Suprapubic skin (tissue), 4 donors: ENCODE measurements at places on chromosomes 13 and 19. TPM values are rescaled to one million over a fixed set of nuclear protein-coding genes. Genes with fewer than 3 reads are reported as not detected.

- no peak for DNase-seq
Observed at GRCh38 chr19:19111967-19112580, 26.2 kb downstream of the TMEM161A start.

DNA sequence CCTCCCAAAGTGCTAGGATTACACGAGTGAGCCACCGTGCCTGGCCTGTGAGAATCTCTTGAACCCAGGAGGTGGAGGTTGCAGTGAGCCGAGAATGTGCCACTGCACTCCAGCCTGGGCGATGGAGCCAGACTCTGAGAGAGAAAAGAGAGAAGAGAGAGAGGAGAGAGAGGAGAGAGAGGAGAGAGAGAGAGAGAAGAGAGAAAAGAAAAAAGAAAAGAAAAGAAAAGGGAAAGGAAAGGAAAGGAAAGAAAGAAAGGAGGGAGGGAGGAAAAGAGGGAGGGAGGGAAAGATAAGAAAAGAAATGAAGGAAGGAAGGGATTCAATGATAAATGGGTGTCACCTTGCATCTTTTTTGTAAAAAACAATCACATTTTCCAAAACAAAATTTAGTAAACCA is 23.0 kb upstream of the PSPC1 start:
- no peak for DNase-seq

DNA sequence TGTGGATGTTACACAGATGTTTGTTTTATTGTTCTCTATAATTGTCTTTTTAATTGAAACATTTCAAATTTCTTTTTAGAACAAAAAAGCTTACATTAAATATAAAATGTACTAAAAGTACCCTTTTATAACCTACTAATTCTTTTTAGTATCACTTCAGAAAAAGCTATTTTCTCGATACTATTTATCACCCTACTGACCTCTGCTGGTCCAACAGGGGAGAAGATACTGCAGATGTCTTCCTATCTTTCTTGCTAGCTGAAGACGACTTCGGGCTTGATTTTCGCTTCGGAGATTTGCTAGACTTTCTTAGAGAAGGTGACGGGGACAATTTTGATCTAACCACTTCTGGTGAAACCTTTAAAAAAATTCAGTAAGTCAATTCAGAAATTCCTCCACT is 42.4 kb downstream of the ZC3H13 start:
- DNase-seq = no peak

GRCh38 chr13:25979371-25979770 is 72.4 kb downstream of the SHISA2 start:
- DNase-seq = no peak

GRCh38 chr19:3506384-3507340 is 551 bp downstream of the FZR1 start:
- peak; percentile 84 for DNase-seq

GRCh38 chr19:42471554-42472249 is 29.0 kb upstream of the CXCL17 start:
- DNase-seq = no peak

DNA sequence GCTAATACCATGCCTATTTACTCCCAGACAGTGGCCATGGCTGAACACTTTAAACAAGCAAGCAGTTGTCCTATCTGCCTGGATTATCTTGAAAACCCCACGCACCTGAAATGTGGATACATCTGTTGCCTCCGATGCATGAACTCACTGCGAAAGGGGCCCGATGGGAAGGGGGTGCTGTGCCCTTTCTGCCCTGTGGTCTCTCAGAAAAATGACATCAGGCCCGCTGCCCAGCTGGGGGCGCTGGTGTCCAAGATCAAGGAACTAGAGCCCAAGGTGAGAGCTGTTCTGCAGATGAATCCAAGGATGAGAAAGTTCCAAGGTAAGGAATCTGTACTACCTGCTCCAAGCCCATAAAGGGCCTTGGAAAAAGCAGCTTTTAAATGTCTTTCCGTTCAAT is 8.6 kb downstream of the RFPL4AL1 start:
- no peak for DNase-seq

DNA sequence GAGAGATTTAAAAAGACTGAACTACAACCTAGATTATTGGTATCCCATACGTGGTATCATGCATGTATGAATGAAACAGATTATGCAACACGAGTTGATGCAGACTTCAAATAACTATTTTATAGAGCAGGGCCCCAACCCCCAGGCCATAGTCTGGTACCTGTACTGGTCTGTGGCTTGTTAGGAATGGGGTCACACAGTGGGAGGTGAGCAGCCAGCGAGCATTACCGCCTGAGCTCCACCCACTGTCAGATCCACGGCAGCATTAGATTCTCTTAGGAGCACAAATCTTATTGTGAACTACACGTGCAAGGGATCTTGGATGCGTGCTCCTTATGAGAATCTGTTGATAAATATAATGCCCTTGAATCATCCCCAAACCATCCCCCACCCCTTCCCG is 320.2 kb downstream of the TBC1D4 start:
- DNase-seq = no peak

GRCh38 chr19:49128545-49129237 is 9.3 kb downstream of the PPFIA3 start:
- DNase-seq = no peak

GRCh38 chr13:46334035-46334822 is 52.8 kb downstream of the RUBCNL start:
- no peak for DNase-seq

GRCh38 chr13:98681049-98681448 is 71.4 kb downstream of the SLC15A1 start:
- DNase-seq = no peak

GRCh38 chr19:12450844-12451243 is 10.0 kb upstream of the ZNF443 start:
- no peak for DNase-seq

- DNase-seq = no peak
Observed at GRCh38 chr13:88042489-88042888, 371.3 kb downstream of the SLITRK5 start.

DNA sequence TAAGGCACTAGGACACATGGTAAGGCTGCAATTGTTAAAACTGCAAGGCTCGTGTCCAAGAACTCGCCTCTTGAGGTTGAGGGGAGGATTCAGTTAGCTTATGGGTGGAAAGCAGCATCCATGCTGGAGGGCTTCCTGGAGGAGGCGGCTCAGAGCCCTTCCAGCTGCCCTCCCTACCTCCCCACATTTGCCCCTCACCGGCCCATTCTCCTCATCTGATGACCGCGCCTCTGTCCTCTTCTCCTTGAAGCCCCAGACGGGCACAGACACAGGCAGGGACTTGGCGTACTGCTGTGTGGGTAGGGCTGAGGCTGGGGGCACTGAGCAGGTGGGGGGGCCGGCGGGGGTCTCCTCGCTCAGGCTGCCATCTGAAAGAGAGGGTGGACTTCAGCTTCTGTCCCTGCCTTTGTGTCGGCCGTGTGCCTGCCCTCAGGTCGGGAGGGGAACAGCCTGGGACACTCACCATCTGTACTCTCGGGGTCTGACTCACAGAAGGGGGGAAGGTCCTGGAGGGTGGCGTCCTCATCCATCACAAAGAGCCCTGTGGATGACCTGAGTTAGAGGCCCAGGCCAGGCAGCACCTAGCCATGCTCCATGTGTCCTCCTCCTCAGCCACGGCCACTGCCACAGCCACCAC is 4.1 kb upstream of the PNKP start:
- DNase-seq = no peak

GRCh38 chr19:33189453-33189852 is 4.7 kb upstream of the LRP3 start:
- no peak for DNase-seq

GRCh38 chr13:26050568-26051230 is 1.1 kb downstream of the SHISA2 start:
- no peak for DNase-seq

DNA sequence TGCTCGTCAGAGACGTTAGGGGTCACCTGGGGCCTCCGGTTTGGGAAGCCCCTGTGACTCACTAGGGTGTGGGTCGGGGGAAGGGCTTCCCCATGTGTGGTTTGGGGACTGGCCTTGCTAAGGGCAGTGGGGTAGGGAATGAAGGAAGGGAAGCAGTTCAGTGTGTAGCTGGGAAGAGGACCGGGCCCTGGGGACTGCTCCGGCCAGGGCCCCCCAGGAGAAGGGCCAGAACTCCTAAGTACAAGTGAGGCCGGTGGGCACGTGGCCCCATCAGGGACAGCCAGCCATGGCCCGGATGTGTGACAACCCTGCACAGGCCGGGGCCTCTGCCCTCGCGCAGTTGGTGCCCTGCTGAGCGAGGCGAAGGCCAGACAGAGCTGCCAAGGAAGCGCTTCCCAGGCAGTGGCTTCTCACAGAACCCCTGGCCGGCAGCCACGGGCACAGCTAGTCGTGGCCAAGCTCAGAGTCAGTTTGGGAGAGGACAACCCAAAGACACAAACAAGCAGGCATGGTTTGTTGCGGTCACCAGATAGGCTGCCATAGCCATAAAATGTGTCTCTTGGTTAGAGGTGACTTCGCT is 25.7 kb downstream of the TEX29 start:
- no peak for DNase-seq

- no peak for DNase-seq
Observed at GRCh38 chr19:12834976-12835757, 788 bp upstream of the RTBDN start.

DNA sequence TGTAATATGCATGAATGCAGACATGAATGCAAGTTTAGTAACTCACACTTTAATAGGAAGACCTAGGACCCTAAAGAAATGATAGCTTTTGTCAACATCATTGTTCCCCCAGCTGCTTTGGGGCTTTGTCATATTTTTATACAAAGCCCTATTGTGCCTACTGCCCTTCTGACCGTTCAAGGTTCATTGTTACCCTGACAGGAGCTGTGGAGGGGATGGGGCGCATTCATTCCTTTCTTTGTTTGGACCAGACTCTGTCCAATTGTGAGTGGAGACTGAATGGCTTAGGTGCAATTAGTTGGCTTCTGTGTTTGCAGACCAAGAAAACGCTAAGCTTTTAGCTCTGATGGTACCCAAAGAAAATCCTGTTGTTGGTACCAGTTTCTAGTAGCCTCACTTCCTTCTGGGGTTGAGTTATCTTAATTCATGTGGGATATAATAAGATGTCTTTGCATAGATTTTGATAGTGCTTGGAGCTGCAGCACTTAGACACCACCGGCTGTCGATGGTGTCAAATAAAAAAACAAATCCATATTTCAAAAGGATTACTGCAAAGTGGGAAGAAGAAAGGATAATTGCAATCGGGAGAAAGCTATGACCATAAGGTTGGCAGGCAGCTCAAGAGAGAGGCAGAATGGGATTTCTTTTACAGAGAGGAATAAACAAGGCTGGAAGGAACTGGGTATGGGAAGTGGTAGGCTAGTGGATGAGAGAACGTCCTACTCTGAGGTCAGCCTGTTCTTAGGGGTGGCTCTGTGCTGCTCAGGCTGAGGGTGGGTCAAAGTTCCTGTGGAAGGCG is 133.9 kb upstream of the TMTC4 start:
- DNase-seq = no peak

DNA sequence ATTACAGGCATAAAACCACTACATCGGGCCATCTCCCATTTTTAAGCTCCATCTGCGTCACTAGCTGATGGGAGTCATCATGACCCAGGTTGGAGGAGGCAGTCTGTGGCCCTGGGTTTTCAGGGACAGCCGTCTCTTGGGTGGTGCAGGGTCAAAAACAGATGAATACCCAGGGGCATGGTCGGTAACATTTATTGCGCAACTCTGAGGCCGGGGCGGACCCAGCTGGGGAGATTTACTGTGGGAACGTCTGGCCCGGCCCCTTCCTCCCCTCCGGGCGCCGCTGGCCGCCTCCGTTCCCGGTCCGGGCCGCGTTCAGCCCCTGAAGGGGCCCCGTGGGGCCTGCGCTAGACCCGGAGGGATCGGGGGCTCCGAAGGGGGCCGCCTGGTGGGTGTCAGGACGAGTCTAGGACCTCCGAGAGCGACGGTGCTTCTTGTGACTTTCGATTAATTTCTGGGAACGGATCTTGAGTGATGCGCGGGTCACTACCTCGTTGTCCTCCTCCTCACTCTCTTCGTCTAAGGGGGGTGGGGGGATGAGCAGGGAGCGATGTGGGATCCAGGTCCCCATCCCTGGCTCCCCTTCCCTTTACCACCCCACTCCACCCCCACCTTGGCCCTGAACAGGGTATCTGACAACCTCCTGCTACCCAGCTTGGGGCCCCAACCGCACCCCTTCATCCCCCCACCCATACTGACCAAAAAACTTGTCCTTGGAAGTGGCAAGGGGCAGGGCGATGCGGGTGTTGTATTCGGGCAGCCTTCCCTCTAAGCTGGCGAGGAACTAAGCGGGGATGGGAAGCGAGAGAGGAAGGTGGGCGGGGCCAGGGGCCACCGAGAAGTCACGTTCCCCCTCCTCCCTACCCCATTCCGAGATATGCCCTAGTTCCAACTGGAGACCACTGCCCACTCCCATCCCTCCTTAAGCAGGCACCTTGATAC is 1.6 kb upstream of the RGL3 start:
- DNase-seq = no peak

- DNase-seq = no peak
Observed at GRCh38 chr13:40170982-40171381, 495.5 kb downstream of the FOXO1 start.

DNA sequence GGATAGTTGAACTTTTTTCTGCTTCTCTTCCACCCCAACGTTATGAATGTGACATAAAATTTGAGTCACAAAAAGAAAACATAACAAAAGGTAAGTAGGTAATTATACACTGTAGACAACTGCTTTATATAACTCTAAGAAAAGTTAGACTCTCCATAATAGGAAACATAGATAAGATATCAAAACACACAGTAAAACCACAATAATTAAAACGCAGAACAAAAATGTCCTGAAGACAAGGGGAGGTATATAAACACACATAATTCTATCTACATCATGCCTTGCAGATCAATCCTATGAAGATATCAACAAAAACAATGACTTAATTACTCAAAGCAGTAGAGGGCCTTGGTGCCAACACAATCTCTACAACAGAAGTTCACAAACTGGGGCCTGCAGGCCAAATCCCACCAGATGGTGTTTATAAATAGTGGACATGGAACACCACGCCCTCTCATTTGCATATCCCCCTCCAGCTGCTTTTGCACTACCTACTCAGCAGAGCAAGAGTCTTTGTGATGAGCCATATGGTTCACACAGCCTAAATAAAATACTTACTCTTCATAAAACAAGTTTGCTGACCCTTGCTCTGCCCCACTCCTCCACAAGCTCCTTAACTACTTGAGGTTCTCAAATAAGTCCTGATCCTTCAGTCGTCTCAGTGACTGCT is 254.7 kb downstream of the KLF12 start:
- no peak for DNase-seq

DNA sequence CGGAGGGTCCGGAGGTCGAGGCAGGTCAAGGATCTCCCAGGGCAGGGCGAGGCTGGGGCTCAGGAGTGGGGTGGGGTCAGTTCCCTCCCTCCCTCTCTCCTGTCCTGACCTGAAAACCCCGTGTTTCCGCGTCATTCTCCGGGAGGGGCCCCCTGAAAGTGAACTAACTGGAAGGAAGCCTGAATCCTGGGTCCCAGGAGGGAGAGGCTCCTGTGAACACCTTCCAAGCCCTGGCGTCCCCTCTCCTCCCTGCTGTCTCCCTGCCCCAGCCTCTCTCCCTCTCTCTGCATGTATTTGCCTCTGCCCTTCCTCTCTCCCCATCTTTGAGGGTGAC is 741 bp upstream of the CADM4 start:
- no peak for DNase-seq

- no peak for DNase-seq
Observed at GRCh38 chr13:35498231-35498630, 21.7 kb upstream of the MAB21L1 start.

The C1QTNF9B gene
- total RNA-seq = not detected

The EFNA2 gene
- total RNA-seq = not detected

The ODAD3 gene
- 1.0 TPM for total RNA-seq

The SHISA2 gene
- 3.0 TPM for total RNA-seq

The CGB1 gene
- not detected for total RNA-seq

The RPL13A gene
- total RNA-seq = 4,389 TPM

The CADM4 gene
- 14.1 TPM for total RNA-seq

The LYPD5 gene
- total RNA-seq = 48.5 TPM

The SYCN gene
- not detected for total RNA-seq

The CYP4F12 gene
- total RNA-seq = 233 TPM

The CYP2A7 gene
- total RNA-seq = not detected
